Natural killer cell (primary cell): ENCODE measurements at places on chromosomes 1 and 21. TPM values are rescaled to one million over a fixed set of nuclear protein-coding genes. Genes with fewer than 3 reads are reported as not detected.

Gene UBR4
- 178 TPM for total RNA-seq

Gene MACO1
- 19.6 TPM for total RNA-seq

Gene SPRR4
- total RNA-seq: not detected

Gene LBR
- total RNA-seq: 178 TPM

Gene ATP6V1G3
- not detected for total RNA-seq

Gene HES4
- 28.9 TPM for total RNA-seq

Gene GPX7
- 9.7 TPM for total RNA-seq

Gene UTS2
- total RNA-seq: 3.9 TPM

Gene CORT
- total RNA-seq: not detected

Gene MATN1
- 1.7 TPM for total RNA-seq

Gene IL20
- total RNA-seq: not detected

Gene LENEP
- total RNA-seq: not detected

Gene KRTAP10-9
- not detected for total RNA-seq
